ENCODE measurements at places on chromosomes 16 and 17. TPM values are rescaled to one million over a fixed set of nuclear protein-coding genes. Genes with fewer than 3 reads are reported as not detected.

Gene GPR142
- total RNA-seq: 0.04 TPM

Gene TBC1D3K
- not detected for total RNA-seq

Gene PRSS36
- 2.3 TPM for total RNA-seq

Gene CCL7
- total RNA-seq: not detected

Gene OTOA
- total RNA-seq: 0.13 TPM

Gene KIF18B
- total RNA-seq: 1.9 TPM

Gene SLC12A3
- 0.04 TPM for total RNA-seq

Gene ABCC6
- total RNA-seq: 1.2 TPM

Gene CCDC200
- not detected for total RNA-seq

Gene ICAM2
- 34.3 TPM for total RNA-seq

Gene MYH13
- 0.31 TPM for total RNA-seq

Gene PRSS33
- total RNA-seq: not detected

Gene OMG
- total RNA-seq: 0.13 TPM

Gene PRDM7
- total RNA-seq: not detected

Gene ABCC11
- 0.04 TPM for total RNA-seq

Gene KLHL10
- 0.09 TPM for total RNA-seq

Gene KRT222
- 1.3 TPM for total RNA-seq

Gene RDM1
- total RNA-seq: 0.58 TPM

Gene BRIP1
- 5.1 TPM for total RNA-seq

Gene CACNA1H
- total RNA-seq: 20.7 TPM

Gene GAS2L2
- total RNA-seq: 0.04 TPM

Gene CHD3
- total RNA-seq: 47.6 TPM

Gene PPY
- total RNA-seq: 0.18 TPM

Gene COX11
- 36.7 TPM for total RNA-seq

Gene ACTG1
- total RNA-seq: 810 TPM

Gene SPATA20
- 27.1 TPM for total RNA-seq

Gene DBNDD1
- total RNA-seq: 2.7 TPM

Gene HCRT
- total RNA-seq: 0.13 TPM

Gene CDH13
- 47.9 TPM for total RNA-seq

Gene CHST4
- total RNA-seq: 0.04 TPM

Gene TSPAN10
- total RNA-seq: 0.53 TPM

Gene KRT40
- total RNA-seq: 11.0 TPM

Gene KRT14
- 0.04 TPM for total RNA-seq

Gene CTRB1
- 0.75 TPM for total RNA-seq

Gene PYDC1
- total RNA-seq: not detected

Gene TNRC6C
- total RNA-seq: 8.3 TPM

Gene CD7
- 0.22 TPM for total RNA-seq

Gene TVP23B
- 29.3 TPM for total RNA-seq

Gene ADGRG3
- total RNA-seq: 0.04 TPM

Gene CES5A
- total RNA-seq: not detected

Gene HS3ST3A1
- total RNA-seq: 2.3 TPM

Gene TERB1
- not detected for total RNA-seq

Gene SEZ6
- total RNA-seq: 0.04 TPM

Gene NAGS
- 0.58 TPM for total RNA-seq

Gene C17orf78
- not detected for total RNA-seq
